ENCODE measurements at places on chromosomes 6 and 20. TPM values are rescaled to one million over a fixed set of nuclear protein-coding genes. Genes with fewer than 3 reads are reported as not detected.

The POPDC3 gene
- not detected for total RNA-seq

The C6orf141 gene
- not detected for total RNA-seq

The C6orf132 gene
- not detected for total RNA-seq

The DNAH8 gene
- total RNA-seq, result 0.03 TPM

The OR2H1 gene
- not detected for total RNA-seq

The LPA gene
- not detected for total RNA-seq

The MYLK2 gene
- total RNA-seq, result not detected

The EPB41L2 gene
- 9.5 TPM for total RNA-seq

The WFDC8 gene
- not detected for total RNA-seq

The COL21A1 gene
- total RNA-seq, result not detected

- H3K27ac ChIP-seq, result peak overlapping the region; percentile 29
- H3K4me1 ChIP-seq, result peaks cover 52% of the 10 kb centered on the region
- peak overlapping the region; percentile 76 for H3K4me3 ChIP-seq
Observed at GRCh38 chr6:116277124-116277523, 2.6 kb downstream of the TSPYL1 start.

DNA sequence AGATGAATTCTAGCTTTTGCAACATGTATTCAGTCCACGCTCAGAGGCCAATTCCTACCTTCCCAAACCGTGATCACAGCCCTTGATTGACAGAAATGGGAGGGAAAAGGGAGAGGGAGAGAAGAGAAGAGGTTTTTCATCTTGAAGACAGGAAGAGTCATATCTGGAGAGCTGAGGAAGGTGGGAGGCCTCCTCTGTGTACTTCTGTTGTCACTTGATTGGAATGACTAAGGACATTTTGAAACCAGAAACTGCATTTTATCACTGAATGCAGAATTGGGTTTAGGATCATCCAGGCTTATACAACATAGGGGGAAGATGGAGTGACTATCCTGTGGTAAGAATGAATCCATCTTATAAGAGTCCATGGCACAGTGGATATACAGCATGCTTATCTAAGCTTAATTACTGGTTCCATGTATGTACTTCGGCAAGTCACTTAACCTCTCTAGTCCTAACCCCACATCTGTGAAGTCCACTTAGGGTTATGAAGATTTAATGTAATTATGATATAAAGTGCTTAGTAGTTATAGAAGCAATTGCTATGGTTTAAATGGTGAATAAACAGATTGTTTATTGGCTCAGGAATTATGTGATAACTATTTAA lies 144.0 kb downstream of the BCKDHB start:
- no peaks in the 10 kb centered on the region for H3K4me1 ChIP-seq
- no peak for DNase-seq
- H3K36me3 ChIP-seq, result no peaks in the 10 kb centered on the region
- no peak overlapping the region for H3K27ac ChIP-seq
- no peaks in the 10 kb centered on the region for H3K27me3 ChIP-seq

DNA sequence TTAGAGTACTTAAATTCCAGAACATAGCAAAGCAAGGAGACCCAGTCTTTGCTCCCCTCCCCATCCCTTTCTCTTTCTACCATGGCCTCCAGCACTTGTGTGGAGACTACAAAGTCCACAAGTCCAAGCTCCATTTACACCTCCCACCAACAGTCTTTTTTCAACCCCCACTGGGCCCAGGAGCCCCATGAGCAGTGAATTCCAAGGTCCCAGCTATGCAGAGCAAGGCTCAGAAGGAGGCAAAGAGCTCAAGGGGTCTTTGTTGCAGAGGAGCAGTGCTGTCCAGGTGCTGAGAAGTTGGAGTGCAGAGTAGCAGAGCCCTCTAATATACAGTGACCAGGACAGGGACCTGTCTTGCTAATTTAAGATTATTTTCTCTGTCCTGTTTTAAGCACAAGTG lies 9.0 kb downstream of the PAK5 start:
- H3K4me3 ChIP-seq, result no peak overlapping the region
- no peak overlapping the region for H3K27ac ChIP-seq
- no peaks in the 10 kb centered on the region for H3K27me3 ChIP-seq
- H3K4me1 ChIP-seq, result no peaks in the 10 kb centered on the region

GRCh38 chr20:43715511-43715910 lies 11.3 kb downstream of the GTSF1L start:
- no peaks in the 10 kb centered on the region for H3K36me3 ChIP-seq
- no peaks in the 10 kb centered on the region for H3K27me3 ChIP-seq
- peaks cover 3% of the 10 kb centered on the region for H3K4me1 ChIP-seq
- H3K27ac ChIP-seq, result no peak overlapping the region

- H3K27ac ChIP-seq, result no peak overlapping the region
- H3K4me1 ChIP-seq, result peaks cover 17% of the 10 kb centered on the region
- DNase-seq, result peak; percentile 36
Observed at GRCh38 chr6:38876475-38876874, 161.4 kb downstream of the DNAH8 start.

- H3K4me1 ChIP-seq, result peaks cover 15% of the 10 kb centered on the region
- peak overlapping the region; percentile 82 for H3K27ac ChIP-seq
- H3K4me3 ChIP-seq, result peak overlapping the region; percentile 94
- no peaks in the 10 kb centered on the region for H3K27me3 ChIP-seq
- no peak for DNase-seq
- peaks cover 10% of the 10 kb centered on the region for H3K36me3 ChIP-seq
Observed at GRCh38 chr6:117601811-117602150, 530 bp downstream of the GOPC start.

GRCh38 chr20:39489986-39490560 lies 527.9 kb downstream of the DHX35 start:
- no peaks in the 10 kb centered on the region for H3K4me1 ChIP-seq
- no peaks in the 10 kb centered on the region for H3K27me3 ChIP-seq
- no peak overlapping the region for H3K27ac ChIP-seq
- H3K4me3 ChIP-seq, result no peak overlapping the region
- DNase-seq, result no peak

- H3K27me3 ChIP-seq, result no peaks in the 10 kb centered on the region
- H3K4me1 ChIP-seq, result peaks cover 10% of the 10 kb centered on the region
- no peak overlapping the region for H3K4me3 ChIP-seq
- peaks cover 99% of the 10 kb centered on the region for H3K36me3 ChIP-seq
- DNase-seq, result no peak
Observed at GRCh38 chr6:33779290-33779689, 9.6 kb downstream of the LEMD2 start.
